ENCODE measurements at places on chromosomes 16 and 17.

GRCh38 chr16:84726669-84727467, 27.1 kb downstream of the USP10 start:
- DNase-seq = peak; percentile 21

- DNase-seq = no peak
Measured at GRCh38 chr16:87276924-87277323, 40.3 kb downstream of the C16orf95 start.

- no peak for DNase-seq
Measured at GRCh38 chr17:43779145-43780125, 658 bp upstream of the DUSP3 start.

DNA sequence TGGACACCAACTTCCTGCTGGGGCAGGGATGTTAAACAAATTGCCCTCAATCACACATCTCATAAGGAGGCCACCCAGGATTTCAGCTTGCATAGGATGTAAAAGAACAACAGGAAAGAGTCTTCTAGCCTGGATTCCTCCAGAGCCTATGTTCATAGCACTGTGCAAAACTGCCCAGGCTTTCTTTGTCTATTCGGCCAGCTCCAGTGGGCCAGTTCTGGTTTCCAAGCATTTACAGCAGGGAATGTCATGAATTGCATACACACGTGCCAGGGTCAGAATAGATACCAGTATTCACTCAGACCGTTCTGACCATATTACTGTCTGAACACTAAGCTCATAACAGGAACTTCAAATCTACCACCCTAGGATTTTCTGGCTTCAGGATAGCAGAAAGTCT, 273.2 kb downstream of the CDH8 start:
- no peak for DNase-seq

DNA sequence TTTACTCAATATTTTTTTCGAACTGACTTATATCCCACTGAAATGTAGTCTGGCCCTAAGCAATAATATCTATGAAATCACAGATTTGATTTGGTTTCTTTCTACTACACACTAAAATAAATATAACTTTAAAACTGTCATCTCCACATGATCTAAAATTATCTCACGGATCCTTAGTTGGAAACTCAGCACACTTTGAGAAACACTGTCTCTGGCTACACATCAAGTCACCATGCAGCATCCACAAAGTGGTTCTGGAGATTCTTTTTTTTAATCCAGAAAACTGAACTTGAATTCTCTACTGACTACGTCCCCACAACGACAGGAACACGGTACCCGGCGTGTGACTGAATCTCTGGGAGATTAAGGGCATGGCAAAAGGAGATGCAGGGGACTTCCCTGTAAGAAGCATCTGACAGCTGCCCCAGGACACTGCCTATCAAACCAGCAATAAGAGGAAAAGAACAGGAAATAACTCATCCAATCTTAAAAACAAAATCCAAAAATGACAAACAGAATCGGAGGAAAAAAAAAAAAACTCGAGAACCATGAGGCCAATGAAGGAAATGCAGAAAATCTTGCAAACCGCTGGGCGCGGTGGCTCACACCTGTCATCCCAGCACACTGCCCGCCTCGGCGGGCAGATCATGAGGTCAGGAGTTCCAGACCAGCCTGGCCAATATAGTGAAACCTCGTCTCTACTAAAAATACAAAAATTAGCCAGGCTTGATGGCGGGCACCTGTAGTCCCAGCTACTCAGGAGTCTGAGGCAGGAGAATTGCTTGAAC, 141.0 kb upstream of the RCVRN start:
- DNase-seq = no peak

DNA sequence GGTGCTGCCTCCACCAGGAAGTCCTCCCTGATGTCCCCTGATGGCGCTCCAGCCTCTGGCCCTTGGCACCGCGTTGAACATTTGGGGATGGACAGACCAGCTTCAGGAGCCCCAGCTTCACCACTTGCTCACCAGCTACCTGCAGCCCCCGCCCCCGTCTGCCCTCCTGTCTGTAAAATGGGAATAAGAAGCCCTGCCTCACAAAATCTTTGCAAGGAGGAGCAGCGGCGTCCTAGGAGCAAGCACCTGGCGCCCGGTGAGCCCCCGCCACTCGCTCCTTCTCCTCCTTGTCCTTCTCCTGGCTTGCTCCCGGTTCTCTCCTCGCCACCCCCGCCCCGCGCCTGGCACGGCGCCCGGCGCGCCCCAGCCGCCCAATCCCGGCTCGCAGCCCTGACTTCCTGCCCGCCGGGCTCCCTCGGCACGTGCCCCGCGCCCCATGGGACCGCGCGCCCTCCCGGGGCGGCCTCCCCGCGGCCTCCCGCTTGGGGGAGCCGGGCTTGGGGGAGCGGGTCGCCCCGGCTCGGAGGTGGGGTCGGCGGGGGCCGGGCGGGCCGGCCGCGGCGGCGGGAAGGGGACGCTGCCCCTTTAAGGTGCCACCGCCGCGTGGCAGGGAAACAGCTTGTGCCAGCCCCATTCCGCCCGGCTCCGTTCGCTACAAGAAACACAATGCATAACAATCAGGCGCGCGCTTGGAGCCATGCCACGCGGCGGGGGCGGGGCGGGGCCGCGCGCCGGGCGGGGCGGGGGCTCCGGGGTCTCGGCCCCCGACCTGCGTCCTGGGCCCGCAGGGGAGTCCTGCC, 9.1 kb upstream of the PPP1R1B start:
- peak; percentile 51 for DNase-seq

DNA sequence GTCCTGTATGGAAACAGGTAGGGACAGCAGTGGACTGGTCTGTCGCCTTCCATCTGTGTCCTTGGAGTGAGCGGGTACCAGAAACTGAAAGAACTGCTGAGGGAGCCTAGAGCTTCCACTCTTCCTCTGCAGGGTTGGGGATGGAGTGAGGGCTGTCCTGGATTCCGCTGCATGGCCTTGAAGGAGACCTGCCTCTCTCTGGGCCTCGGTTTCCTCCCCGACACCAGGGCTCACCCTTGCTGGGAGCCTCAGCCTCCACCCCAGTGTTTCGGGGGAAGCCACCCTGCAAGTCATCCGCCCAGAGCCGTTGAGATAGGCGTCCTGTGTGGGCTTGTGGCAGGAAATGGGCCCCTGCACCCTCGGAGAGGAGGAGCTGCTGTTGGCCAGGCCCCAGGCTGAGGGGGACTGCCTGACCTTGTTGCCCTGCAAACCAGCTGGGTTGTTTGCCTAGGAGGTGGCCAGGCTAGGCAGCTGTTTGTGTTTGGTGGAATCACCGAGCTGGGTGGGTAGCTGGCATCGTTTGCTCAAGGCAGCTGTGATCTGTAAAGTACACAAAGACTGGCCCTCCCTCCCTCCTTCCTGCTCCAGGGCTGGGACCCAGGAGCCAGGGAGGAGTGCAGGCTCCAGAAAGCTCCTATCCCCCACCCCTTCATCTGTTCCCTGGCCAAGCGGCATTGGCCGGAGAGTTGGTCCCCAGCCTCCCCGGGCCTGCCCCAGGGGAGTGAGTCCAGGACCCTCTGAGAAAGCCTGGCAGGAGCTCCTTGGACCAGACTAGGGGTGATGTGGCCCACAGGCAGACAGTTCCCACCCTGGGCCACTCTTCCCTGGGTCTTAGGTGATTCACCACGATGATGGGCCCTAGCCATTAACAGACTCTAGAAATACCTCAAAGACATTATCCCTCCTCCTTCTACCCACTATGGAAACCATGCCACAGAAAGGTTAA, 1.3 kb downstream of the RAB37 start:
- DNase-seq = peak; percentile 85

GRCh38 chr16:4344983-4345835, 5.9 kb downstream of the PAM16 start:
- no peak for DNase-seq

- DNase-seq = no peak
Measured at GRCh38 chr16:9296271-9296590, 204.8 kb downstream of the HAPSTR1 start.

GRCh38 chr16:56988161-56988947, 1.0 kb upstream of the NLRC5 start:
- no peak for DNase-seq

- DNase-seq = no peak
Measured at GRCh38 chr16:65775829-65776228, 590.7 kb upstream of the CDH5 start.

DNA sequence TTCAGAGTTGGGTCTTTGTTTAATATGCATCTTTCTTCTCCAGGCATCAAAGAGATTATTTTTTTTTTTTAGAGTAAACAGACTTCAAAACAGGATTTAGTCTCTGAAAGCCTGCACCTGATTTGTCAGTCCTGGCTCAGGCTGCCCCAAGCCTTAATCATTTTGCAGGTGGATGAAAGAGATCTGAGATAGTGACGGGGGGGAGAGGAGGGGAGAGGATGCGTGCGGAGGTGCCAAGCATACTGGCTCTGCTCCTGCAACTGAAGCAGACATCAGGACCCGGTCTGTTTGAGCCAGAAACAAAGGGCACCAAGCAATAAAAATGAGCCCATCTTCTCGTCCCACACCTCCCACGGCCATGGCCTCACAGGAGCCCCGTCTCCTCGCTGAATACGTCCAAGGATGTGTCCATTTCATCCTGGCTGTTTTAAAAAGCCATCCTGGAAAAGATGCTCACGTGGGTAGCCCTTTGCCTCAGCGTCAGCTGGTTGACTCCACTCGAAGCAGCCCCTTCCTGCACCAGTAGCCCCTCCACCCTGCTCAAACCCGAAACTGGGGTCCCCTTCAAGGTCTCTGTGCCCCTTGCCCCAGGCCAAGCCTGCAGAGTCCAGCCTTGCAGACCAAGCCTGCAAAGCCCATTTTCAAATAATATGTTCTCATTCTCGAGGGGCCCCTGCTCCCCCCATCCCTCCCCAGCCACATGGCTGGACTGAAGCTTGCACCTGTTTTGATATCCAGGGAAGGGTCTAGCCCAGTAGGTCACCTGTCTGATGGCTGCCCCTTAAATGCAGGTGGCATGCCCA, 84.8 kb upstream of the TNRC6C start:
- no peak for DNase-seq

GRCh38 chr16:2365397-2366294, 25.1 kb upstream of the ABCA3 start:
- no peak for DNase-seq

- DNase-seq = no peak
Measured at GRCh38 chr16:1073566-1074378, 1.2 kb downstream of the SSTR5 start.

GRCh38 chr17:13418891-13419290, 182.8 kb downstream of the HS3ST3A1 start:
- no peak for DNase-seq

DNA sequence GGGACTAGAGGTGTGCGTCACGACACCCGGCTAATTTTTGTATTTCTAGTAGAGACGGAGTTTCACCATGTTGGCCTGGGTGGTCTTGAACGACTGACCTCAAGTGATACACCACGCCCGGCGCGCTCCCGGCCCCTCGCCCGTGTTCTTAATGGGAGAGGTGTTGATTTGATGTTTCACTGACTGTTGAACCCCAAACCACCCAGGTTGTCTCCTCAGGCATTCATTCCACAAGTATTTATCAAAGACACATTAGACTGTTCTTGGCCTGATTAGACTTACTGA, 1.4 kb downstream of the CENPN start:
- DNase-seq = no peak

GRCh38 chr17:9336817-9337216, 238.8 kb downstream of the STX8 start:
- DNase-seq = no peak

DNA sequence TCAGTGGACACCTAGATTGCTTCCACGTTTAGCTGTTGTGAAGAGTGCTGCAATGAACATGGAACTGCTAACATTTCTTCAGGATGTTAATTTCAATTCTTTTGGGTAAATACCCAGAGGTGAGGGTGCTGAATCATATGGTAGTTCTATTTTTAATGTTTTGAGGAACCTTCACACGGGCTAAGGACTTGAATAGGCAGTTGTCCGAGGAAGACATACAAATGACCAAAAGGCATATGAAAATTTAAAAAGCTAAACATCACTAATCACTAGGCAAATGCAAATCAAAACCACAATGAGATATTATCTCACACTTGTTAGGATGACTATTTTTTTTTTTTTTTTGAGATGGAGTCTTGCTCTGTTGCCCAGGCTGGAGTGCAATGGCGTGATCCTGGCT, 173.3 kb downstream of the PRKCB start:
- no peak for DNase-seq

- no peak for DNase-seq
Measured at GRCh38 chr17:33290253-33290652, 2.8 kb downstream of the ASIC2 start.

GRCh38 chr16:67677712-67678111, 11.1 kb downstream of the C16orf86 start:
- DNase-seq = no peak

DNA sequence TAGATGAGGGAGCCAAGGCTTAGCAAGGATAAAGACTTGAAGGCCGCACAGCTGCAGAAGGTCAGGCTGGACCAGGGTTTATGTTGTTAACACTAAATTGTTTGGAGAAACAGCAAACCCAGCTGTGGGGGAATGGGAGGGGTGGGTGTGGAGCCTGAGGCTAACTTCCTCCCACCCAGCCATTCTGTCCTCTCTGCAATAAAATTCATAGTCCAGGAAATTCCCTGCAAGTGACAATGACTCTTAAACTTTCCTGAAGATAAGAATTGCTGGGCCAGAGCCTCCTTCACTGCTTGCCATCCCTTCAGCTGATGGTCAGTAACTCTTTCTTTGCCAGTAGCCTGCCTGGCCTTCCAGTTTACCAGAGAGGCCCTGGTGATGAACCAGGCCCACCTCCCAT, 19.4 kb upstream of the ATP5MC1 start:
- no peak for DNase-seq

DNA sequence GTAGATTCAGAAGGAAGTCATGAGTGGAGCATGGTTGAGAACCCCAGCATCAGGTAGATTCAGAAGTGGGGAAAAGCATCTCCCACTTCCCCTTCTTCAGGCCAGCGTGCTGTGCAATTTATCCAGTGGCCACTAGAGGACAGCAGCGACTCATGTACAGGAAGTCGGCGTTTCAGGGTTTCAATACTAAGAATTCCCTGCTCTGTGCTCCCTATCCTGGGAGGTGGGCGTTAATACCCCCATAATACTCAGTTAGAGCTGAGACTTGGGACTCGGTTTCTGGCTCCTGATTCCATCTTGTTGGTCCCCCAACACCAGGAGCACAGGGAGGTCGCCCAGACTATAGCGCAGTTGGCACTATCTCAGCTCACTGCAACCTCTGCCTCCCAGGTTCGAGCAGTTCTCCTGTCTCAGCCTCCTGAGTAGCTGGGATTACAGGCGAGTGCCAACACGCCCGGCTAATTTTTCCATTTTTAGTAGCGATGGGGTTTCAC, 75.3 kb upstream of the AMZ2 start:
- peak; percentile 81 for DNase-seq

- no peak for DNase-seq
Measured at GRCh38 chr16:50529334-50529733, 18.9 kb upstream of the NKD1 start.

Data from CD4-positive, alpha-beta T cell treated with Interleukin-17A for 1 hour (primary cell).